ENCODE measurements at places on chromosomes 6 and 20. TPM values are rescaled to one million over a fixed set of nuclear protein-coding genes. Genes with fewer than 3 reads are reported as not detected.

GRCh38 chr6:150129616-150130505, 13.0 kb upstream of the PPP1R14C start:
- no peak for DNase-seq

GRCh38 chr20:59785986-59786795, 147.2 kb downstream of the SYCP2 start:
- DNase-seq, result peak; percentile 43

The SLC16A10 gene
- total RNA-seq, result 18.5 TPM

DNA sequence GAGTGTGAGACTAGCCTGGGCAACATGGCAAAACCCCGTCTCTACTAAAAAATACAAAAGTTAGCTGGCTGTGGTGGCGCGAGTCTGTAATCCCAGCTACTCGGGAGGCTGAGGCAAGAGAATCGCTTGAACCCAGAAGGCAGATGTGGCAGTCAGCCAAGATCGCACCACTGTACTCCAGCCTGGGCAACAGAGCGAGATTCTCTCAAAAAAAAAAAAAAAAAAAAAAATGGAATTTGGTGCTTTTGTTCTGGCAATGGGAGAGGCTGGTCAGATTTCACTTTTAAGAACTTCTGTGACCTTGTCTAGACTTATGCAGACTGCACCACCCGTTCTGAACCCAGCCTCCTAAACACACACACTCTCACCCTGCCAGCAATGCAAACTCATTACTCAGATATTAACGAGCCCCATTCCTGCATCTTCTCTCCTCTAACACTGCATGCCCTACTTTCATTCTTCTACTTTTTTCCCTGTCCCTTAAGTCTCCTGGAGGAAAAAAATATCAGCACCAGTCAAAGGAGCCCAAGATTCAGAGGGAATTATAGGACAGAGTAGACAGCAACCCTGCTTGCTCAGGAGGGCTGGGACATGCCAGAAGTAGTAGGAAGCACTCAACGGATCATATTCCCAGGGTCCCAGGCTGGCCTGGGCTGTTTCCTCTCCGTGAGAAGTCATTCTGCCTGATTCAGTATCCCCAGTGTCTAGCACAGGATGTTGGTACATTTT, 4.4 kb downstream of the MOCS1 start:
- no peak for DNase-seq

GRCh38 chr20:57429580-57430200, 38.5 kb downstream of the RBM38 start:
- no peak for DNase-seq

The TBXT gene
- not detected for total RNA-seq

The HEY2 gene
- 2.7 TPM for total RNA-seq

The SYCP2L gene
- total RNA-seq, result 0.20 TPM

The MTFR2 gene
- not detected for total RNA-seq

DNA sequence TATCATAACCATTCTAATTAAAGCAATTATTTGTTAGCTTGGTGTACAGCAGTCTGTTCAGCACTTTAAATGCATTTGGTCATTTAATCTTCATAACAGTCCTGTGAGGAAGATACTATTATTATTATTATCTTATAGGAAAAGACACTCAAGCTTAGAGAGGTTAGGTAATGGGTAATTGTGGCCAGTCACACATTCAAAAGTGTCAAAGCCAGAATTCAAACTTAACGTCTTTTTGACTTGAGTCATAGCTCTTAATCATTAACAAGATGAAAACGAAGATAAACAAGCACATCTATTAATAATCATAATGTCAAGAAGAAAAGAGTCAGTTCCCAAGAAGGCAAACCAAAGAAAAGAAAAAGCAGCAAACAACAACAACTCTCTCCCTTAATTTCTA, 251.0 kb downstream of the SYNE1 start:
- no peak for DNase-seq

- DNase-seq, result no peak
These were observed 187.0 kb upstream of the BMP2 start for GRCh38 chr20:6580486-6580885.

- no peak for DNase-seq
These were observed 89.7 kb downstream of the MDGA1 start for GRCh38 chr6:37607944-37608343.
